ENCODE measurements at places on chromosomes 4 and X. TPM values are rescaled to one million over a fixed set of nuclear protein-coding genes. Genes with fewer than 3 reads are reported as not detected.

PPP2R2C gene
- 41.2 TPM for polyA plus RNA-seq

GPC4 gene
- 1.5 TPM for polyA plus RNA-seq

UGT2B7 gene
- not detected for polyA plus RNA-seq

CXCL11 gene
- 0.33 TPM for polyA plus RNA-seq

SRPX2 gene
- 0.59 TPM for polyA plus RNA-seq

SPANXN1 gene
- not detected for polyA plus RNA-seq

FABP2 gene
- polyA plus RNA-seq: not detected
